ENCODE measurements at places on chromosomes 5 and 9. TPM values are rescaled to one million over a fixed set of nuclear protein-coding genes. Genes with fewer than 3 reads are reported as not detected.

TMEM174 gene
- total RNA-seq, result not detected

DNA sequence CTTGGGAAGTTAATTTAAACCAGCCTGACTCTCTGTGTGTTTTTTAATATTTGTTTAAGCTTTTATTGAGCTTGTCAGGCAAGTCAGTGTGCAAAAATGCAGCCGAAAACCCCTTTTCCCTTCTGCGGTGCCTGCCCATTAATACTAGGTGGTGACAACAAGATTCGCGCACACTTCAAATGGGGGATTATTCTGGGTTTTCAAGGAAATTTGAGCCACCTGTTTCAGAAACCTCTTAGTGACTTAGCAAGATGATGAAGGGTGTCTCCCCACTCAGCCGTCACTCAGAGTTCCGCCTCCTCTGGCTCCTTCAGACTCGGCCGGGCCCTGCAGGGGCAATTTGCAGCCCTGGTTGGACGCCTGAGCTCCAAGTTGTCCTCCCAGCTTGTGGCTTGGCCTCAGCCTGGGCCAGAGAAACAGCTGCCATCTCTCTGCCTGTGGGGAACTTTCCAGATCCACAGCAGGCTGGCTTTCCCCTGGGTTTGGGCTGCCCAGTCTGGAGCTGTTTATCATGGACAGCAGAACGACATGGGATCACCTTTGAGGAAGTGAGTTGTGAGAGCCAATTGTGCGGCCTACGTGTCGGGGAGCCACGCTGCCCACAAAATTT, 75.9 kb downstream of the SPRY4 start:
- no peaks in the 10 kb centered on the region for H3K4me1 ChIP-seq
- no peak overlapping the region for H3K27ac ChIP-seq
- DNase-seq, result peak; percentile 19

DNA sequence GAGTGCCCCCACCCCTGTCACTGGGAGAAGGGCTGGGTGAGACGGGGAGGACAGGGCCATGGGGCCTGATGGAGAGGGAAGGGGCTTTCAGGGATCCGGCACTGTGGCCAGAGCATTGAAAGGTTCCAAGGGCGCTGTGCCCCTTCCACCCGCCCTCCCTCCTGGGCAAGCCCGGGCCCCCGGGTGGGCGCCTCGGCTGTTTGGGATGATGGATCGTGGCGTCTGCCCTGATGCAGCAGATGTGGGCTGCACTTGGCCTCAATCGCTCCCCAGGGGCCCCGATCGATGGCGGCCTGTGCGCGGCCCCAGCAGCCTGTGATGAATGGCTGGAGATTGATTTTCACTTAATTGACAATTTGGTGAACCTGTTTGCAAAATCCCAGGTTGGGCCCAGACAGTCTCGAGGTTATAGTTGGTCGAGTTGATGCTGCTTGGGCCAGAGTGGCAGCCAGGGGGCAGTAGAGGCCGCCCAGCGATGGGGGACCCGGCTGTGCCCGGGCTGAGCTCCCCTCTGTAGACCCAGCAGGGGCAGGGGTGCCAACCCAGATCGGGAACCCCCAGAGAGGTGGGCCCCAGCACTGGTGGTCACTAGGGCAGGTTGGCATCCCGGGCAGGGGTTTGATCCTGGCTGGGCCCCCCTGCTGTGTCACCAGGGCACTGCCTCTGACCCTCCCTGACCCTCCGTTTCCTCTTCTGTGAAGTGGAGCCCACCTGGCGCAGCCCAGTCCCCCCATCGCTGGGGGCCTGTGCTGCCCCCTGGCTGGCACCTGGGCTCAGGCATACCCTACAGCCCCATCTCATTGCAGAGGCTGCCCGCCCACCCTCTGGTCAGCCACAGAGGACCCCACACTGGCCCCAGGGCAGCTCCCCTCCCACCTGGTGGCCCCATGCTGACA, 34.7 kb downstream of the LHX3 start:
- no peaks in the 10 kb centered on the region for H3K27me3 ChIP-seq
- peak; percentile 22 for DNase-seq
- no peaks in the 10 kb centered on the region for H3K36me3 ChIP-seq

DNA sequence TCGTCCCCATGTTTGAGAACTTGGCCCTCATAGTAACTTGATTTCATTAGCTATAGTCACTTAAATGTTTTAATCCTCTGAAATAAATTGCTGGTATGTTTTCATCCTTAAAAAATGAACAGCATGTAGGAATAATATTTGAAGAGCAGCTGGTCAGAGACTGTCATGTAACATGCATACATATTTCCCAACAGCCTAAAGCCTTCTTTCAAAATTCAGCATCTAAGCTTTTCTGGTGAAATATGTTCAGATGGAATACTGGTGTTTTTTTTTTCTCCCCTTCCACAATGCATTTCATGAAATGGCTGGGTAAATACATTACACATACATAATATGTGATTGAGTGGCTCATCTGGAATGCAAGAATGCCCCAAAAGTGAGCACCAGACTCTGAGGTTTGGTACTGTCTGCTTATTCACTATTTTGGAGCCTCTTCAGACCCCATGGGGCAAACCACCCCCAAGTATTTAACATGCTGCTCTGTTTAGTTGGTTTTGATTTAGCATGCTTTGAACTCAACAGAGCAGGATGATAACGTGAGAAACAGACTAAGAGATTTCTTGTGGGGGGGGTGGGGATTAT, 94.0 kb downstream of the SMARCA2 start:
- DNase-seq, result no peak
- H3K27me3 ChIP-seq, result no peaks in the 10 kb centered on the region
- H3K4me1 ChIP-seq, result no peaks in the 10 kb centered on the region
- no peaks in the 10 kb centered on the region for H3K36me3 ChIP-seq

DNA sequence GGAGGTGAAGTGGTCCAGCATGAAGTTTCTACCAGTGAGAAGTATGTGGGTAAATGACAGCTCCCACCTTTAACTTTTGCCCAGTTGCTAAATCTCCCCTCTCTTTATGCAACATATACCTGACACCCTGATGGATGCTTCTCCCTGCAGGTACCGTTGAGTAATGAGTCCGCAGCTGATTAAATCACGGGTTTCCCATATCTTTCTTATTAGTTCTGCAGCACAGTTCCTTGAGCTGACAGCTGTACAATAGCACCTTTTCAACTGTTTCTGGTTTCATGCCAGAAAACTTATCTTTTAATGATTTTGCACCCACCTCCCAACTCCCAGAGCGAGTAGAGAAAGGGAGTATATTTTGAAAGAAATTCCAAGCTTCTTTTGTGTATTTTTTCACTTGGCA, 161.0 kb upstream of the TUT7 start:
- H3K4me1 ChIP-seq, result no peaks in the 10 kb centered on the region
- H3K36me3 ChIP-seq, result no peaks in the 10 kb centered on the region
- no peak for DNase-seq

DNA sequence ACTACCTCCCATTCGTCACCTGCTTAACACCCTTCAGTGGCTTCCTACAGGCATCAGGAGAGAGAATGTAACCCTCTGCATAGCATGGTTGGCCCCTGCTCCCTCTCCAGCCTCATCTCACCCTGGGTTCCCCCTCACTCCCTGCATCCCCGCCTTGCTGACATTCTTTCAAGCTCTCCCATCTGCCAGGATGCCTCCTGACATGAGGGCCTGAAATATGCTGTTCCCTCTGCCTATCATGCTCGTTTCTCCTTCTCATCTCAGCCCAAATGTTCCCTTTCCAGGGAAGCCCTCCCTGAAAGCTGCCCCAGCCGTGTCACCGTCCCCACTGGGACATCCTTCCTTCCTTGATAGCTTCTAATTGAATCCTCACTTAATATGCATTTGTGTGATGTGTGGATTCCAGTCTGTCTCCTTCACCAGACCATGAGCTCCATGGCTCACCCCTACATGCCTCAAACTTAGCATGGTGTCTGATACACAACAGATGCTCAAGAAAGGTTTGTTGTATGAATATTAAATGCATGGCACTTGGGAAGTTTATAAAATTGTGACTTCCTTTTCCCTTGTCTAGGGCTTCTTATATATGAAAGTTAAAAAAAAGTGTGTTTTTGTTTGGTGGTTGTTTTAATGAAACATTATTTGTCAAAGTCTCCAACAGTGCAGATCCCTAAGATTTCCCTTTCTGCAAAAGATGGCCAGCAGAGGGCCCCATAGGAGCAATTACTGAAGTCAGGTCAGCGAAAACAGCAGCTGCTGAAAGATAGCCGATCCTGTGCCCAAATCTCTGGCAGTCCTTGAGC, 7.3 kb upstream of the C5orf58 start:
- DNase-seq, result peak; percentile 79
- no peaks in the 10 kb centered on the region for H3K36me3 ChIP-seq
- no peak overlapping the region for H3K4me3 ChIP-seq
- no peaks in the 10 kb centered on the region for H3K27me3 ChIP-seq

DNA sequence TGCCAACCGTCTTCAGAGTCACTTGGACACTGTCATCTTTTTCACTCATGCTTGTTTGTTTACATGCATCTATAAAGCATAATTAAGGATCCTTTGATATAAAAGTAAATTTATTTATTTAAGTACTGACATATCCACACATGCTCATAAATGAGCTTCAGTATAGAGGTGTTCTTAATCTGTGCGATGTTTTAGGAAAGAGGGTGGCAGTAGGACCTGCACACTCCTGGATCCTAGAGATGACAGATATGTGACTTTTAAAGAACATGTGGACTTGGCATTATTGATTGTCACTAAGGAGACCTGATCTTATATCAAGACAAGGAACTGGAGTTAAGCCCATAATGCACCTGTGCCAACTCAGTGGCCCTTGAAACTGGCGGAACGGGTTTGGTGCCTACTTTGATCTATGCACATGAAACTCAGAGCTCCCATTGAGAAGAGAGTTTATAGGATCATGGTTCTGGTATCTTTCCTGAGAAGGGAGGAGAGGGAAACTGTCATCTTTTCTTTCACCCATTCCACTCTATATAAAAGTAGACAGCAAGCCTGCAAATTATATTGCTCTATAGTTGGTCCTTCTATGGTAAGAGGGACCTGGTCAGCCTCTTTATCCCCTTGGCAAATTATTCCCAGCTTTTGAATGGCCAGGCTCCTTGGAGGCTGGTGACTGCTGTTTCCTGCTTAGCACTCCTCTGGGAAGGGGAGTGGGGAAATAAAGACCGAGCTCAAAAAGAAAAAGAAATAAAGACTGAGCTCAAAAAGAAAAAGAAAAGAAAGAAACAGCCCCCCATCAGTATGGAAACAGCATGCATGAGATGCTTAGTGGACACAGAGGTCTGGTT, 57.8 kb upstream of the LIFR start:
- H3K27ac ChIP-seq, result no peak overlapping the region
- no peak for DNase-seq
- no peaks in the 10 kb centered on the region for H3K36me3 ChIP-seq
- H3K4me3 ChIP-seq, result no peak overlapping the region
- H3K27me3 ChIP-seq, result no peaks in the 10 kb centered on the region

All from cardiac muscle cell (in vitro differentiated cells and primary cell).